Esophagus mucosa (tissue), 1 donor: ENCODE measurements at places on chromosomes 2 and 18. TPM values are rescaled to one million over a fixed set of nuclear protein-coding genes. Genes with fewer than 3 reads are reported as not detected.
A peak's percentile ranks its signal among the peaks of the same experiment; 100 is the strongest.

GRCh38 chr2:74212702-74213410, 14.4 kb downstream of the MTHFD2 start:
- no peak for ATAC-seq

- ATAC-seq = no peak
Observed at GRCh38 chr2:239378021-239378917, 22.6 kb downstream of the HDAC4 start.

The CXCR1 gene
- total RNA-seq = 0.72 TPM

DNA sequence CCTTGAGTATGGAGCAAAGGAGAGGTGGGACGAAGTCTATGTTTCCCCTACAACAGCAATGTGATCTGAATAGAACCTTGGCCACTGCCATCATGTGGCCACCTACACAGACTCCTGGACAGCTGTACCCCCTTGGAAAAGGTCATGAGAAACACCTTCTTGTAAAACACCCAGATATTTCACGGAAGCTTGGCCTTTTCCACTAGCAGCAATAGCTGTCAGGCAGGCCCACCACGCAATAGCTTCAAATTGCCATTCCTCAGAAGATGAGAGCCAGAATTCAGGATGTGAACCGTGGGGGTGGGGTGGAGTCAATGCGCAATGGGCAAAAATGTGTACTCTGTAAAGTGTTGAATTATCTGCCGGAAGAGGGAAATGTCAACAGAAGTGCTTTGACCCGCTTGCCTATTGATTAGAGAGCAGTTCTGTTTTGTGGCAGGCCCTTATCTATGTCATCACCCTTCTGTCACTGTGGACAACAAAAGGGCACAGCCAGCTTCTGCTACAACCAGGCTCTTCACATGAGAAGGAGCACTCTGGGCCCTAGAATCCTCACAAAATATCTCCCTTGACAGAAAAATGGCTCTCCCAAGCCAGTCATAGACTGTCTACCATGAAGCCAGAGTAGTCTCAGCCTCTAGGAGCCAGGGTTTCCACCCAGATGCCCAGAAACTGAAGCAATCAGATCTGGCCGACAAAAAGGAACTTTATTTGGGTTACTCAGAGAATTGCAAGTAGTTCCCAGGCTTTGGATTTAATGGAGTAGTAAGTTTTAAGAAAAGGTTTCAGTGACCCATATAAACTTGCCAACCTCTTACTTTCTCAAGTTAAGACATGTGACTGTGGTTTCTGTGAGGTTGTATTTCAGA, 9.5 kb downstream of the INPP1 start:
- ATAC-seq = peak; percentile 76

The VWC2L gene
- not detected for total RNA-seq

The ABCG5 gene
- total RNA-seq = not detected

The CEP76 gene
- 6.1 TPM for total RNA-seq

The CPLX4 gene
- not detected for total RNA-seq

GRCh38 chr2:119491776-119492525, 32.3 kb downstream of the SCTR start:
- peak; percentile 93 for ATAC-seq

GRCh38 chr2:230976671-230977171, 19.2 kb upstream of the SPATA3 start:
- ATAC-seq = no peak

- ATAC-seq = no peak
Observed at GRCh38 chr18:43507842-43508481, 230.7 kb upstream of the SYT4 start.

DNA sequence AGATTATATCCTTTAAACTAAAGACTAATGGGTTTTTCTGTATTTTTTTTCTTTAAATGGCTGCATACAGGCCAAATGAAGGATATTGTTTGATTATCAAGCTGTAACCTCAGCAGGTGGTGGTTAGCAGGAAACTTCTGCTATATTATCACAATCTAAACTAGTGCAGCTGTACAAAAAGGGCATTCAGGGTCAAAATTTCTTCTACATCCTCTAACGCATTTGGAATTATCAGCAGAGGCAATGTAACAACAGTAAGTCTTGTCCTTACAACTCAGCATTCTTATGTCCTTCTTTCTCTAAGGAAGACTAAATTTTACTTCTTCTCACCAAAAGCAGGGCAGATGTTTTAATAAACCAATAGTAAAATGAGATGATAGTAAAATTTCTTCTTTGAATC, 135.8 kb upstream of the FN1 start:
- ATAC-seq = no peak

- no peak for ATAC-seq
Observed at GRCh38 chr2:107738266-107738665, 88.4 kb upstream of the RGPD4 start.

The GAREM1 gene
- 22.9 TPM for total RNA-seq

The UGT1A4 gene
- total RNA-seq = 0.80 TPM

GRCh38 chr18:11994703-11995444, 13.6 kb downstream of the IMPA2 start:
- ATAC-seq = peak; percentile 13

GRCh38 chr2:100365434-100365833, 43.1 kb upstream of the LONRF2 start:
- peak; percentile 85 for ATAC-seq

GRCh38 chr2:25617948-25618646, 55.3 kb downstream of the DTNB start:
- peak; percentile 34 for ATAC-seq

GRCh38 chr2:141003967-141004657, 1126.7 kb downstream of the LRP1B start:
- no peak for ATAC-seq

The ATG16L1 gene
- total RNA-seq = 13.9 TPM

DNA sequence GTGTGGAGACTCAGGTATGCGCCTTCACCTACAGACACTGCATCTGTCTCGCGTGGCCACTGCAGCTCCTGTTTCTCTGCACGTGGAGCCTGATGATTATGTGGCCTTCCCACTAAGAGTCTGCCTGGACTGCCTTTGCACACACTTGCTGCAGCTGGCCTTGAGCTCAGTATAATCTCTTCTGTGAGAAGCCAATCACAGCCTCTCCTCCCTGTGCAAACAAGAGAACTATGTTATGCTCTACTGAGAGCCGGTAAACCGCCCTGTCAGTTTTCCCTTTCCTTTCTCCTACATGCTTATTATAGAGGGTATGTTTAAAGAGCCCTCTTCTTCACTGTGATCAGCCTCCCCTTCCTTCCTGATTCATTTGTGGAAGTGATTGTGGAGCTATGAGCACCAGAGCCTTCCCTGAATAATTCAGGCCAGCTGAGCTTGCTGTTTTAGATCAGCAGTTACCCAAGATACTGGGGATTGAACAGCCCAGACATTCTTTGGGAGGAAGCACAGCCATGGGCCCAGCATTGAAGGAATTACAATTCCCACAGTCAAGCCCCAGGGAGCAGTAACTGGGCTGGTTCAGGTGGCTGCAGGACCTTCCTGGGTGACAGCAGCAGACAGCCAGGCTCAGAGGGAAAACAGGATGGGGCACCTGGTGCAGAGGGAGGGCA, 3.7 kb upstream of the TGFA start:
- ATAC-seq = peak; percentile 56
